LHCN-M2 (cell line): ENCODE measurements at places on chromosomes 1 and 21. TPM values are rescaled to one million over a fixed set of nuclear protein-coding genes. Genes with fewer than 3 reads are reported as not detected.

Gene CYP4Z1
- not detected in 2 replicates for total RNA-seq

Gene GABRD
- total RNA-seq, result not detected in 2 replicates

DNA sequence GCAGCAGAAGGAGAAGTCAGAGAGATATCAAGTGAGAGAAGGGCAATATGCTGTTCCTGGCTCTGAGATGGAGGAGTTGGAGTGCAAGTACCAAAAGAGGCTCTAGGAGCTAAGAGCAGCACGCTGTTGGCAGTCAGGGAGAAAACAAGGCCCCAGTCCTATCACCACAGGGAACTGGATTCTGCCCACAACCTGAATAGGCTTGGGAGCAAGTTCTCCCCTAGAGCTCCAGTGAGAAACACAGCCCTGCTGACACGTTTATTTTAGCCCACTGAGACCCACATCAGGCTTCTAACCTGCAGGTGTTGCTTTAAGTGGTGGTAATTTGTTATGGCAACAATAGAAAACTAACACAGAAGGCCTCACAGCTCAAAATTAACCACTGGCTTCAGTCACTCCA lies 31.8 kb upstream of the ZNF644 start:
- no peak for DNase-seq

- DNase-seq, result peak; percentile 7
Observed at GRCh38 chr1:113191579-113192076, 118.6 kb downstream of the LRIG2 start.

GRCh38 chr1:94787691-94788090 lies 32.5 kb upstream of the SLC44A3 start:
- DNase-seq, result no peak
